ENCODE measurements at places on chromosomes 6 and 20. TPM values are rescaled to one million over a fixed set of nuclear protein-coding genes. Genes with fewer than 3 reads are reported as not detected.
A peak's percentile ranks its signal among the peaks of the same experiment; 100 is the strongest.

- no peak for DNase-seq
These were observed 50.8 kb downstream of the EYA2 start for GRCh38 chr20:46945465-46945864.

DNA sequence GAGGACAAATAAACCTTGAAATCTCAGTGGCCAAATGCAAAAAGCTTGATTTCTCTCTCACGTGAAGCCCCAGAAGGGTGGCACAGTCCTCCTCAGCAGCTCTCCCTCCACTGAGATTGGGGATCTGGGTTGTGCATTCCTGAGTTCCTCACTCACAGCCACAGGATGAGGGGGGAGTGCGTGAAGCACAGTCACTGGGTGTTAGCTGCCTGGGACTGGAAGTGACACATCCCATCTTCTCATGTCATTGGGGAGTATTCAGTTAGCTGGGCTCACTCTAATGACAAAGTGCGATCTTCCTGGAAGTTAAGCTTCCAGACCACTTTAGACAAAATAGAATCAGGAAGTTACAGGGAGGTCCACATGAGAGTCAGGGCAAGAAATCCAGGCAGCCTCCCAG is 192.2 kb upstream of the LRFN2 start:
- peak; percentile 67 for DNase-seq

MUCL3 gene
- not detected for total RNA-seq

GRCh38 chr20:50546729-50547314 is 36.6 kb downstream of the PTPN1 start:
- DNase-seq: no peak

GRCh38 chr20:55394592-55394991 is 610.7 kb downstream of the CBLN4 start:
- peak; percentile 70 for DNase-seq

GRCh38 chr6:1075880-1076279 is 236.0 kb upstream of the FOXQ1 start:
- DNase-seq: no peak

JAG1 gene
- 236 TPM for total RNA-seq

DNA sequence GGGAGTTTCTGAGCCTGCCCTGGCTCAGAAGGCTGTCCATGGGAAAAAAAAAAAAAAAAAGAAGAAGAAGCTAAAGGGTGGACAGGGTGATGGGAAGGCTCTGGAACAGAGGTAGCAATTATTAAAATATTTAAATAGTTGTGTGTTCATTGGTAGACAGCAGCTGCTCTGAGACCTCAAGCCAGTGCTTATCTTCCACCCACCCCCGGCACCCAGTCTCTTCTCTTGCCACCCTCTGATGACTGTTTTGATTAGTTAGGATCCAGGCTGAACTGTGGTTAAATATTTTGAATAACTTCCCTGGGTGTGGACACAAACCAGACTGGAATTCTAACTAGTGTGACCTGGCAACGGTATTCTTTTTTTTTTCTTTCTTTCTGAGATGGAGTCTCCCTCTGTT is 16.9 kb upstream of the SRSF3 start:
- DNase-seq: peak; percentile 87

- DNase-seq: peak; percentile 38
These were observed 56.2 kb upstream of the RIPOR2 start for GRCh38 chr6:24991810-24992467.
